ENCODE measurements at places on chromosomes 13 and 19.

- DNase-seq: no peak
Observed at GRCh38 chr13:91212231-91212630, 135.3 kb upstream of the MIR17HG start.

DNA sequence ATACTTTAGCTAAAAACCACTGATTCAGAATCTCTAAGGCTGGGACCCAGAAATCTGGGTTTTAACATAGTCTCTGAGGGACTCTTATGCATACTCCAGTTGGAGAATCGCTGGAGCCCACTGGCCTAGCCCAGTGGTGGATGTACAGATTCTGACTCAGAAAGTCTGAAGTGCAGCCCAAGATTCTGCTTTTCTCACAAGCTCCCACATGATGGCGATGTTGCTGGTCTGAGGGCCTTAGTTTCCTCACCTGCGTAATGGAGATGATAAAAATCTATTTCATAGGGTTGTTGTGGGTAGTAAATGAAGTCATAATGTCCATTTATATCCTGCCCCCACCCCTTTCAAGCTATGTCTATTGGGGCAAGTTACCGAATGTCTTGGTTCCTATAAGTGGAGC lies 7.7 kb upstream of the CDADC1 start:
- DNase-seq: peak; percentile 42

DNA sequence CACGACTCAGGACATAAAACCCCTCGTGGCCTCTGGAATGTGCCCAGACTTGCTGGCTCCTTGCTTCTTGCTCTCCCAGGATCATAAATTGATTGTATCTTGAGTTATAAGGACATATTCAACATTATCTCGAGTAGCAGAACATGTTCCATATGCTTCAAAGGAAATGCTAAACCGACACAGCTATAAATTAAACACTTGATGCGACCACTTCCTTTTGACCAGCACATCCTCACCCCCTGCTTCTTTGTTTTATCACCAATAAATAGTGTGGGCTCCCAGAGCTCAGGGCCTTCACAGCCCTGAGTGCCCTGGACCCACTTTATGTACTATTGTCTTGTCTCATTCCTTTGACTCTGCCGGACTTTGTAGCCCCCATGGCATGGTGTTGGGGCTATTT lies 157.0 kb upstream of the PABPC3 start:
- no peak for DNase-seq

GRCh38 chr19:51507640-51508058 lies 6.0 kb upstream of the SIGLEC12 start:
- DNase-seq: no peak

DNA sequence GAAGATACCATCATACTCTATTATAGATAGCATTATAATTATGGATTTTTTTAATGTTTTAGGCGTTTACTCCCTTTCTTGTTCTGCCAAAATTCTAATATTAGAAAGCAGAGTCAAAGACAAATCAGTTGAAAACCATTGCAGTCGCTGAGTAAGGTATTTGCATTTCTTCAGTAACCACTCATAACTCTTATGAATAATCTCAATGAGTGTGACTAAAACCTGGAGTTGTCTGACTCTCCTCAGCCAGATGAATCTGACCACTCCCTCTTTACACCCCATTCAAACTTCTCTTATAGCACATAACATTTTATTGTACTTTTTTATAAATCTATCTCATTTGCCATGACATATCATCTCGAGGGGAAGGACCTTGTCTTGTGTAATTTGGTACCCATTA lies 1006.5 kb downstream of the DIAPH3 start:
- DNase-seq: no peak

DNA sequence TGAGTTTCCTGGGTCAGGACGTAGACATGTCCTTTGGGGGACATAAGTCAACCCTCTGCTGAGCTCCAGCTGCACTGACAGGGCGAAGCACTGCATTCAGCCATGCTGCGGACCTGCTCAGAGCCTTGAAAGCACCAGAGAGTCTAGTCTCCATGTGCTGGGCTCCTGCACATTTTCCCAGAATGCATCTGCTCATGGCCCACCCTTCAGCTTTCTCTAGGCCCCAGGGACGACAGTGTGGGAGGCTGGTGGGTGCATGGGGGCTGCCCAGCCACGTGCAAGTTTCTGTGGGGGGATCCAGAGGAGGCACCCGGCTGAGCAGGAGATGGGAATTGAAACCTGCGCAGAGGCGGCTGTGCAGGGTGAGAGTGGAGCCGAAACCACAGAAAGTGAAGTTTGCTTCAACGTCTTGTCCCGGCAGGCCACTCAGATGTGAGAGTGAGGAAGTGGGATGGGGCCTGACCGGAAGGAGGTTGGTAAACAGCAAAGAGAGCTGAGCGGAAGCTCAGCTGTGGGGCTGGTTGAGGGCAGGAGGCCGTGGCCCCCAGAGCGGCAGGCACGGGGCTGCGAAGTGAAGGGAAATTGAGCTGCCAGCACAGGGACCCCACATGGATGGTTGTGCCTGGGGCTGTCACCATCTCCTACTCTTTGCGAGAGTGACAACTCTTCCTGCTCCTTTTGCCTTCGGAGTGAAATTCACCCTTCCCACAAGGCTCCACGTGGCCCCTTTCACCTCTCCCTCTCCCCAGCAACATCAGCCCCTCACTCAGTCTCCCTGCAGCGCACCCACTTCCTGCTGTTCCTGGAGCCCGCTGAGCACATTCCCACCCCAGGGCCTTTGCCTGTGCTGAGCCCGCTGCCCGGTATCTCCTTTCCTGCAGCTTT lies 11.8 kb downstream of the PGLS start:
- DNase-seq: no peak

DNA sequence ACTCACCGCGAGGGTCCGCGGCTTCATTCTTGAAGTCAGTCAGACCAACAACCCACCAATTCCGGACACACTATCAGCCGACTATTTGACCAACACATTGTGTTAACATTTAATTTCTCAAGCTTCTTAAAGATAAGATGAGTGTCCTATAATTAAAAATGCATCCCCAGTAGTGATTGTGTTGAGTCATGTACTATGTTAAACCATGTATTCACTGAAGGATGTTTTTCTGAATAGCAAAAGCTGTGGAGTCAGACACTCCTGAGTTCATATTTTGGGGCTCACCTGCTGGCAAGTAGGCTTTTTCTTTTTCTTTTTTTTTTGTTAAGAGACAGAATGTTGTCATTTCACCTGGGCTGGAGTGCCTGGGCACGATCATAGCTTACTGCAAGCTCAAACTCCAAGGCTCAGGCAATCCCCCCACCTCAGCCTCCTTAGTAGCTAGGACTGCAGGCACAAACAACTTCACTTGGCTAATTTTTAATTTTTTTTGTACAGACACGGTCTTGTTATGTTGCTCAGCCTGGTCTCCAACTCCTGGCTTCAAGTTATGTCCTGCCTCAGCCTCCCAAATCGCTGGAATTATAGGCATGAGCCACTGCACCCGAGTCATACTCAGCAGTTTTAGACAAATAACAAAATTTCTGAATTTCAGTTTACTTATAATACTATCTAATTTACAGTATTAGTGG lies 606.9 kb downstream of the PCDH9 start:
- no peak for DNase-seq

GRCh38 chr19:6692027-6692426 lies 22.1 kb upstream of the TNFSF14 start:
- no peak for DNase-seq

GRCh38 chr19:9295411-9295849 lies 14.2 kb downstream of the ZNF699 start:
- DNase-seq: no peak

DNA sequence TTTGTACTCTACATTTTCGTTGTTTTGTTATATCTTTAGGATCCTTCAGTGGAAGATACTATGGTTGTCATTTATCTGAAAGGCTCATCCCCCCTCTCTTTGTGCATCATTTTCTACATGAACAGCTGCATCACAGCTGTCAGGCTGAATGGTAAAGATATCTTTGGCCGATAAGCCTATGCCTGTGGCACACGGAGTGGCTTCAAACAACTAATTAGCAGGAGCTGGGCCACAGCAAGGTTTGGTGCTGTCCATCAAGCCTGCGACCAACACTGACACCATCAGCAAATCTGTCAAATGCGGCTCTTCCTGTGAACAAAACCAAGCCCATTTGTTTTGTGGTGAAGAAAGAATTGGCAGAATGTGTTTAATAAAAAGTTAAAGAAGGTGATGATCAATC lies 334.4 kb downstream of the PCDH9 start:
- DNase-seq: no peak

- DNase-seq: no peak
Observed at GRCh38 chr13:109605846-109606245, 180.5 kb downstream of the IRS2 start.

- no peak for DNase-seq
Observed at GRCh38 chr13:72757792-72758535, 23.7 kb downstream of the DIS3 start.

- DNase-seq: no peak
Observed at GRCh38 chr13:21616880-21617279, 12.9 kb upstream of the MICU2 start.

DNA sequence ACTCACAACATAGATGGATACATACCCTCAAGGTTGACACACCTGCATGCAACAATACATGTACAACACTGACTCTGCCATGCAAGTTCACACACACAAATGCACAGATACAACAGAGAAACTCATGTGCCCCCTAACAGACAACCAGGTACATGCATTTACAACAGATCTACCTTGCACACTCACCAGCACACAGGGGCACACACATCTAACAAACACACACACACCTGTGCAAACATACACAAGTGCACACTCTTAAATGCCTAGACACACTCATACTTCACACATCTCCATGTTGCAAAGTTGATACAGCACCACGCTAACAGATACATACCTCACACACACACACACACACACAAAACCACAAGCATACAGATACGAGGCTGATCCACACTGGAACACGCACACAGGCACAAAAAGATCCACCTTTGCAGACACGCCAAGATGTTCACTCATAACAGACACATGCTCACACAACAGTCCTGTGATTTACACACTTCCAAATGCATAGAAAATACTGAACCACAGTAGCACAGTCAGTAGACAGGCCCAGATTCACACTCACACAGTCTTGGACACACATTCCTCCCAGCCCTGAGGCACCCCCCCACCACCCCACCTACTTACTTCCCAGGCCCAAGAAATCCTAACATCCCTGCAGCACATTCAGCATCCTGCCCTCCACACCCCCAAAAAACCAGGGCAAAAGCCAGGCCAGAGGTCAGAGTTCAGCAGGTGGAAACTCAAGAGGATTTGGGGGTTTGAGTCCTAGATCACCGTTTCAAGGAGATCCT lies 1.4 kb downstream of the LRFN1 start:
- DNase-seq: no peak

DNA sequence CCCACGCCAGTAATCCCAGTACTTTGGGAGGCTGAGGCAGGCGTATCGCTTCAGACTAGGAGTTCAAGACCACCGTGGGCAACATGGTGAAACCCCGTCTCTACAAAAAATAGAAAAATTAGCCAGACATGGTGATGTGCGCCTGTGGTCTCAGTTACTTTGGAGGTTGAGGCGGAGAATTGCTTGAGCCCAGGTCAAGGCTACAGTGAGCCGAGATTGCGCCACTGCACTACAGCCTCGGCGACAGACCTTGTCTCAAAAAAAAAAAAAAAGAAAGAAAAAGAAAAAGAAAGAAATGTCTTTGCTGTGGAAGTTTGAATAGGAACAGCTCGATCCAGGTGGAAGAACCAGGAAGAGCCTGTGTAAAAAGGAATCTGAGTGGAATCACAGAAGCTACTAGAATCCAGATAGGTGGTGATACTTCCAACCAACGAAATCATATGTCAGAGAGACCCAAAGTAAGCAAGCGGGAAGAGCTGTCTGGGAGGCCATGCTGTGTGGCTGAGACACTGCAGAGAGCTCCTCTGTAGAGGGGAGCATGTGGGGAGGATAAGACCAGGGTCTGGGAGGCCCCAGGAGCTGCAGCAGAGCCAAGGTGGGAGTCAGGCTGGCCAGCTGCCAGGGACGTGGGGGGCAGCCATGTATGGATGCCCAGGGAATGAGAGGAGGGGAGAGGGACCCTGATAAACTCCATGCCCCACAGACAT lies 21.1 kb downstream of the LATS2 start:
- no peak for DNase-seq

GRCh38 chr13:48567515-48568369 lies 34.9 kb upstream of the RCBTB2 start:
- no peak for DNase-seq

DNA sequence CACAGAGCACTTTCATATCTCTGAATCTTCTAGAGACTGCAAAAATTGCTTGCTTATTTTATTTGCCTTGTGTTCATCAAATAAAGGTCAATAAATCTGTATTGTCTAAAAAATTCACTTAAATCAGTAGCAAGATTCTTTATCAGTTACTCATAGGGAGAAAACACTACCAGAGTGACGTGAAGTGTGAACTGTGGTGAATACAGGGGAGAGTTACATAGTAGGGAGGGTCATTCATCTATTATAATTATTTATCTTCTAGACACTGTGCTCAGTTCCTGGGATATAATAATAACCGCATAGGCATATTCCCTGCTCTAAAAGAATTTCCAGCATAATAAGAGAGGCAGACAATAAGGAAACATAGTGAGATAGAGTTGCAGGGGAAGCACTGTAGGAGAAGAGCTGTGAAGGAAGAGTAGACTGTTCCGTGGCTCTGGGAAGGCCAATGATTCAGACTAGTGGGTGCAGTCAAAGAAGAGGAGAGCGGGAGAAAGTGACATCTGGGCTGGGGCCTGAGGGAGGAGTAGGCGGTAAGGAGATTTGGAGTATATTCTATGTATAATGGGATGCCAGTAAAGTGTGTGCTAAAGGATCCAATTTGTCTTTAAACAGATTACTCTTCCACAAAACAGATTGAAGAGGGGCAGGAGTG lies 84.0 kb upstream of the TDRD3 start:
- peak; percentile 46 for DNase-seq

- peak; percentile 39 for DNase-seq
Observed at GRCh38 chr19:12703046-12703445, 6.6 kb upstream of the FBXW9 start.

DNA sequence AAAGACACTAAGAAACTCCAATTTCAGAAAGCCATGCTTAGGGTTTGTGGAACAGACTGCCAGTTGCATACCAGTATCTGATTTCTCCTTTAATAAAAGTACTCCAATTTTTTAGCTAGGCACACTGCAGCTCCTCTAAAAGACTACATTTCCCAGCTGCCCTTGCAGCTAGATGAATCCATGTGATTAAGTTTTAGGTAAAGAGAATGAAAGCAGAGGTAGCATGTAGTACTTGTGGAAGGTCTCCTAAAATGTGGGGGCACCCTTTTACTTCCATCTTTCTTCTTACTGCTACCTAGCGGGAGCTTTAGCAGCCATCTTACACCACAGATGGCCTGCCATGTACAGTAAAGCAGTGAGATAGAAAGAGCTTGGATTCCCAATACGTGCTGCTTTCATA lies 33.0 kb upstream of the TSC22D1 start:
- DNase-seq: no peak

GRCh38 chr19:46090444-46090843 lies 34.0 kb downstream of the IGFL3 start:
- DNase-seq: no peak
